ENCODE measurements at places on chromosomes 6 and 20.

GRCh38 chr6:161679980-161680538 is 406.2 kb upstream of the AGPAT4 start:
- DNase-seq: no peak

- DNase-seq: no peak
Measured at GRCh38 chr6:70028926-70029325, 162.6 kb downstream of the COL19A1 start.

- DNase-seq: no peak
Measured at GRCh38 chr20:35436177-35436573, 1.9 kb downstream of the GDF5 start.

- DNase-seq: no peak
Measured at GRCh38 chr20:21324126-21324525, 21.0 kb downstream of the XRN2 start.

GRCh38 chr6:26576929-26577719 is 19.6 kb upstream of the ABT1 start:
- peak; percentile 84 for DNase-seq

DNA sequence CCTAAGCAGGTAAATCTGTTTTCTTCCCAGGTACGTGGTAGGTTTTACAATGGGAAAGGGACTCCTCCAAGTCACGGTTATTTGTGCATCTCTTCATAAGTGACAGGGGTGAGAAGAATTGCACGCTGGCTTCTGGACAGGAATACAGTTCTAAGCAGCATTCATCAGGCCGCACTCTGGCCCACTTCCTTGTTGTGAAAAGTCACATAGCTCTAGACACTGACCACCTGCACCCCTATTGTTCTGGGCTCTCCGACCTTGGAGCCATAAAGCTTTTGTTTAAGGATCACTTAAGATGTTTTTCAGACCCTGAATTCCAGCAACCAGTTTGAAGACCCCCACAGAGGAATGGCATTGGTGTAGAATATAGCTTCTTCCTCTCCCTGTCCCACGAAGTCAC is 31.4 kb downstream of the RAMACL start:
- DNase-seq: no peak

- DNase-seq: no peak
Measured at GRCh38 chr20:33672426-33673113, 1.7 kb downstream of the NECAB3 start.

GRCh38 chr20:50092436-50092835 is 20.5 kb downstream of the UBE2V1 start:
- DNase-seq: no peak

- DNase-seq: no peak
Measured at GRCh38 chr6:37635319-37635718, 62.4 kb downstream of the MDGA1 start.

GRCh38 chr6:41344876-41345275 is 9.5 kb downstream of the NCR2 start:
- DNase-seq: no peak

- peak; percentile 16 for DNase-seq
Measured at GRCh38 chr6:4637691-4638433, 138.3 kb upstream of the CDYL start.

GRCh38 chr6:33344701-33345697 is 27.5 kb upstream of the ZBTB22 start:
- DNase-seq: peak; percentile 74

- peak; percentile 54 for DNase-seq
Measured at GRCh38 chr6:87139236-87139635, 16.1 kb upstream of the ZNF292 start.

- DNase-seq: peak; percentile 32
Measured at GRCh38 chr6:83511901-83512681, at the start of gene PRSS35. PRSS35 (plus strand) TSS chr6:83512534; CDS start chr6:83523442, 10,908 bp downstream.

DNA sequence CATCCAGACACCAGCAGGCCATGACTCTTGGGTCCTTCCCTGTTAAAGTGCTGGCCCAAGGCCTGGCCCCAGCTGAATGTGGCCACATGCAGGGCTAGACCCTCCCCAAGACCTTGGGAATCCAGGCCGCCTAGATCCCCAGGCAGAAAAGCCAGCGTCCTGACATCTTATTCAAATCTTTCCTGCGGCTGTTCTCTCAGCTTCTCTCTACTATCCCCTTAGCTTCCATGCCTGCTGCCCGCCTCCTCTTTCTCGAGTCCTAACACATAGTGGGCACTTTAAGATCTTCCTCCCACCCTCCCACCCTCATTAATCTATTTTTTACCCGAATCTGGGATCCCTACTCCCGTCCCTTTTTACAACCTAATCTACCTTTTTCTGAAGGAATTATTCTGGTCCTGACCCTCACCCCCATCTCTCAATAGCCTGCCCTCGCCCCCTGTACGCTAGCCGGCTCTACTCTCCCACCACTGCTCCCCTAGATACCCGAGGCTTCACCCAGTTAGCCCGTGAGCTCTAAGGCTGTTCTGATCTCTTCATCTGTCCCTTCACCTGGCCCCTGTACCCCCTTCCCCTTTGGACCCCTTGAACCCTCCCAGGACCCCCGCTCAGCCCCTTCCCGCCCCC is at the start of gene CCHCR1:
Gene CCHCR1 (minus strand): TSS at position 290 of the 627 bp plus-strand sequence. CDS start 202 bp downstream, at position 88.
- DNase-seq: no peak

GRCh38 chr6:124294574-124295200 is 491.0 kb downstream of the NKAIN2 start:
- DNase-seq: no peak

- DNase-seq: no peak
Measured at GRCh38 chr6:97029552-97029951, 105.0 kb downstream of the KLHL32 start.

GRCh38 chr6:21163110-21163837 is 430.3 kb upstream of the SOX4 start:
- DNase-seq: peak; percentile 6

GRCh38 chr20:32515631-32516101 is 69.5 kb downstream of the NOL4L start:
- DNase-seq: no peak

GRCh38 chr6:39228992-39229767 is at the start of gene KCNK5:
KCNK5 (minus strand) TSS chr6:39229475; CDS start chr6:39229111, 364 bp downstream.
- DNase-seq: peak; percentile 73

GRCh38 chr6:135906972-135907465 is 55.5 kb downstream of the PDE7B start:
- no peak for DNase-seq

GRCh38 chr6:143611580-143611979 is 66.2 kb upstream of the PHACTR2 start:
- DNase-seq: no peak

DNA sequence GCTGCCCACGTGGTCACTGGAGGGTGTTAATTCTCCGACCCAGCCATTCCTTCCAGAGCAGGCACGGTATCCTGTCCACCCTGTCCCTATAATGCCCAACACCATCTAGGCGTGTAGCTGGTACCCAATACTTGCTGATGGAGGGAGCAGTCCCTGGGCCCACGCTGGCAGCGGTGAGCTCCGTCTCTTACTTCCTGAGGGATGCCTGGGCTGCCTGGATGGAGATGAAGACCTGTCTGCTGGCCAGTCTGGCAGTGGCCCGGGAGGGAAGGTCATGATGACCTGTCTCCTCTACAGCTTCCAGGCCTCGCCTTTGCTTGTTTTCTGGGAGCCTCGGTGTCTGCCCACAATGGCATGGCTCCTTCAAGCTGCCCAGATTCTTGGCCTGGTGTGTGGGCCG is 297.9 kb upstream of the SUPT3H start:
- DNase-seq: no peak

- no peak for DNase-seq
Measured at GRCh38 chr20:48017509-48017908, 232.2 kb upstream of the SULF2 start.

GRCh38 chr6:449057-449430 is 57.5 kb downstream of the IRF4 start:
- no peak for DNase-seq

DNA sequence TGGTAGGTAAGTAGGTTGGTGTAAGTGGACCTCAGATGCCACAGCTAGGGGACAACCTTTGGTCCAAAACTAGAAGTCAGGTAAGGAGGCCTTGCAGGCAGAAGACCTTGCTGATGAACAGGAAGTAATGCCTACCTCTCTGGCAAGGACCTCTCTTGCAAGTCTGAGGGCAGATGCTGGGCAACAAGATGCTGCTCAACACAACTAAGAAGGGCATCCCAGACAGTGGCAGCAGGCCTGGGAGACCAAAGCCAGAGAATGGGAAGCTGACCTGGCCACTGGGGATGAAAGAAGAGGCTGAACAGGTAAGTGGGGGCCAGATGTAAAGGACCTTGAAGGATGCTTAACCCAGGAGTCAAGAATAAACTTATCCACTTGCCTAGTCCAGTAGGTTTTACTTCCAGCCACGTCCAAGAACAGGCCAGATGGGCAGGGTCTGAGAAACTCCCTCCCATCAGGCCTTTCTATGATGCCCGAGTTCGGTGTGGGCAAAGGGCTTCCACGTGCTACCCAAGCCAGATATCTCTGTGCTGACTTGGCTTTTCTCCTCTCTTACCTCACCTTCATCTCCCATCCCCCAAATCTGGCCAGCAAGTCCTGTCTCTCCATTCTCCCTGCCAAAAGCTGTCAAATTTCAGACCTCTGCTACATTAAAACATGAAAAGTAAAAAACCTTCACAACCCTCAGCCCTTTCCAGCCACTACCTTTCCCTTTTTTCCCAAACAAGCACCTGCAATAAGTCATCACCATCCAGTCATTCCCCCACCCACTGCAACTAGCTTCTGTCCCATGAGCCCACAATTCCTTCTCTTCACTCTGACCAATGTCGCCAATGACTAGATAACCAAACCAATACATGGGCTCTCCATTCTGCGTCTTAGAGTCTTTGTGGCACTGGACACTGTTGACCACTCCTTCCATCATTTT is 11.5 kb upstream of the PLCG1 start:
- DNase-seq: no peak

DNA sequence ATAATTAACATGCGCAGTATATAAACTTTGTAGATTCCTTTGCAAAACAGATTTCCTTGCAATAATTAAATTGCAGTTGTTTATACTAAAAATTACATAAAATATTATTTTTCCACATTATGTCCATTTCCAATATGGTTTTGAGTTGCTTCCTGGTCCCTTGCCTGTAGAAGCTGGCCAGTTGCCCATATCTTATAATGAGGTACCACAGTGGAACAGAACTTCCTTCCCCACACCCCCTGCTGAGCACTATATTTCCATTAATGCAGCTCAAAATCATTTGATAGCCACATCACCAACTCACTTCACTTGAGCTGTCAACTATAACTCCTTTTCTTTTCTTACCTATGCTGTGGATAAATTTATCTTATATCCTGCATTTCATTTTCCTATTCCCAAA is 194.6 kb downstream of the DST start:
- no peak for DNase-seq

DNA sequence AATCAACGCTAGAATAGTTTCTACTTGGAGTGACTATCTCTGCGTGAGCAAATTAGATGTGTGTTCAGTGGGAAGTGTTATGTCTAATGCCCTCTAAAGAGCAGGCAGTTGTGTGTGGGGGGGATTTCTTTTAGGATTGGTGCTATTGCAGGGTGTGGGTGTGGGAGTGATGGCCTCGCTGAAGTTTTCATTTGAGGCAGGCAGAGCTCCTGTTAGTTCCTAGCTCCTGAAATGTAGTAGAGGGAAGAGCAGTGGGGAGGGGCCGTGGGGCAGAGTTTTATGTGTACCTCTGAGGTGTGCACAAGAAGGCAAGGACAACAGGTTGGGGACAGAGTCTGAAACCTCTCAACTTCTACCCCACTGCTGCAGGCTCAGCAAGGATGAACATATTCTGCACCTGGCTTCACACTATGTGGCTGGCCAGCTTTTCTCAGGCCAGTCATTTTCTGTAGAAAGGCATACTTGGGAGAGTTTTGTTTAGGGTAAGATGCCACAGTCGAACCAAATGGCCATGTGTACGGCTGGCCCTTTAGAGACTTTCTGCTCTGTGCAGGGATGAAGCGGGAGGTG is 229.2 kb upstream of the SUPT3H start:
- DNase-seq: no peak

- DNase-seq: no peak
Measured at GRCh38 chr6:68506911-68507310, 128.2 kb upstream of the ADGRB3 start.

DNA sequence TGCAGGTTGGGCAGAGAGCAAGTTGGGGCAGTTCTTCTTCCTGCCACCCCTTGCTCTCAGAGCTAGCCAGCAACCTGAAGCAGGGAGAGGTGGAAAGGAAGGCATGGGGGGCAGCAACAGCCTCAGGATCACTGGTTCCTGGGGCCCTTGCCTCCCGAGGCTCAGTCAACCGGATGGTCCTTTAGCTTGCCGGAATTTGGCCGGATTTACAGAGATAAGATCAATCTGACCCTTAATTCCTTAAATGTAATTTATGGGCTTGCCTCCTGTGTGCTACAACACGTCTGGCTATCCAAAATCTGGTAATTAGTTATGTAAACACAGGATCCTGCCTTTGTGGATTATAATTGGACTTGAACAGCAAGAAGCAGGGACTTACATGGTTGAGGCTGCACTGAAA is 19.5 kb upstream of the TCP11 start:
- DNase-seq: no peak
